Tibial artery (tissue), 4 donors: ENCODE measurements at places on chromosomes 2 and 18.

GRCh38 chr2:70598197-70598596 lies 44.6 kb upstream of the TGFA start:
- no peak for DNase-seq
- H3K27me3 ChIP-seq = no peaks in the 10 kb centered on the region
- no peaks in the 10 kb centered on the region for H3K4me1 ChIP-seq
- no peak overlapping the region for H3K4me3 ChIP-seq
- no peaks in the 10 kb centered on the region for H3K36me3 ChIP-seq
- no peak overlapping the region for H3K27ac ChIP-seq

DNA sequence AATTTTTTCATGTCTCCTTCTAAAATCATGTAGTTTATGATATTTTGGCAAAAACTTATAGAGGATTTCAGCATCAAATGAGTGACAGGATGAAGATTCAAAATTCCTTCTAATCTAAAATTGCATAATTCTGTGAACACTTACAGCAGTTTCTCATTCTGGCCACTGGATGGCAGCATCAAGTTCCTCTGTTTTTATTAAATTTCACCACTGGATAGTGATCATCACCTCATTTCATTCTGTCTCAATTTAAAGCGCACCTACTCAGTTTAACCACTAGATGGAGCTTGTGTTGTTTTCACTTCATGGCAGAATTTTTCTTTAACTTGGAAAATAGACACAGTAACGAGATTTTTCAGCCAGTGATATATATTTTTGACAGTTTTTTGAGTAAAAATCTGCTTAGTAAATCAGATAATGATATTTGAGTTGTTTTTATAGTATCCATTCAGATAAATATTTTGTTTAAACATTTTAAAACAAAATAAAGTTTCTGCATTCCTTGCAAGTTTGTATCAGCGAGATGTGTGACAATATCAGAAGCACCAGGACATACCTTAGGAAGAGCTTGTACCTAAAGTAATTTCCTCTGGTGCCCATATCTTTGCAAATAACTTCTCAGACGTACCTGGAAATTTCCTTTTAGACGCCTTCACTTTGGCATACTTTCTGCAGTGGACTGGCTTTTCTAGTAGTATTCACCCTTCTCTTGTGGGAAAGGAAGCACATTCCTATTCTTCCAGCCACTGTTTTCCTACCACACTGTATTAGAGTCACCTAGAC lies 94.7 kb upstream of the ARHGAP15 start:
- no peaks in the 10 kb centered on the region for H3K4me1 ChIP-seq
- H3K4me3 ChIP-seq = no peak overlapping the region
- no peak for DNase-seq
- H3K27ac ChIP-seq = no peak overlapping the region

- DNase-seq = no peak
- no peaks in the 10 kb centered on the region for H3K27me3 ChIP-seq
- no peaks in the 10 kb centered on the region for H3K4me1 ChIP-seq
- peaks cover 16% of the 10 kb centered on the region for H3K36me3 ChIP-seq
These were observed 24.8 kb upstream of the KIDINS220 start for GRCh38 chr2:8862230-8862629.

GRCh38 chr18:74128159-74128558 lies 19.5 kb downstream of the FBXO15 start:
- no peak overlapping the region for H3K27ac ChIP-seq
- no peaks in the 10 kb centered on the region for H3K27me3 ChIP-seq
- H3K36me3 ChIP-seq = no peaks in the 10 kb centered on the region

DNA sequence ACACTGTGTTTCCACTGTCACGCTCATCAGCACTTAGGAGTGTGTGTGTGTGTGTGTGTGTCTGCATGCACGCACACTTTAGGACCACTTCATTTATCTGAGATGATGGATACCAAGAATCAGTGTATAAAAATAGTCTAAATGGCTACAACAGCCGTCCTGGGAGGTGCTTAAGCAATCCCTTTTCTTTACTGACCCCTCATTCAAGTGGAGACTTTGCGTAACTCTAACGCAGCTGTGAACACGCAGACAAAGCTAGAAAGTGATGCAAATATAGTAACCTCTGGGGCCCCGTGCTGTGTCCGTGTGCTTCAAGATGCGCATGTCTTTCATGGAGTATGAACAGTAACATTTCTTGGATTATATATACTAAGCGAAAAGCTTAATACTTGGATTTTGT lies 40.4 kb upstream of the RBM44 start:
- DNase-seq = no peak
- H3K4me1 ChIP-seq = no peaks in the 10 kb centered on the region
- no peak overlapping the region for H3K4me3 ChIP-seq
- H3K27me3 ChIP-seq = no peaks in the 10 kb centered on the region
- peaks cover 100% of the 10 kb centered on the region for H3K36me3 ChIP-seq

GRCh38 chr2:233422649-233423551 lies 68.6 kb downstream of the DGKD start:
- H3K4me3 ChIP-seq = no peak overlapping the region
- no peaks in the 10 kb centered on the region for H3K36me3 ChIP-seq
- DNase-seq = no peak
- H3K27ac ChIP-seq = peak overlapping the region; percentile 81
- H3K27me3 ChIP-seq = no peaks in the 10 kb centered on the region
- peaks cover 70% of the 10 kb centered on the region for H3K4me1 ChIP-seq

GRCh38 chr2:184363213-184363612 lies 235.1 kb upstream of the ZNF804A start:
- DNase-seq = no peak
- no peaks in the 10 kb centered on the region for H3K27me3 ChIP-seq
- H3K4me3 ChIP-seq = no peak overlapping the region
- no peaks in the 10 kb centered on the region for H3K4me1 ChIP-seq
- H3K27ac ChIP-seq = no peak overlapping the region
- no peaks in the 10 kb centered on the region for H3K36me3 ChIP-seq

DNA sequence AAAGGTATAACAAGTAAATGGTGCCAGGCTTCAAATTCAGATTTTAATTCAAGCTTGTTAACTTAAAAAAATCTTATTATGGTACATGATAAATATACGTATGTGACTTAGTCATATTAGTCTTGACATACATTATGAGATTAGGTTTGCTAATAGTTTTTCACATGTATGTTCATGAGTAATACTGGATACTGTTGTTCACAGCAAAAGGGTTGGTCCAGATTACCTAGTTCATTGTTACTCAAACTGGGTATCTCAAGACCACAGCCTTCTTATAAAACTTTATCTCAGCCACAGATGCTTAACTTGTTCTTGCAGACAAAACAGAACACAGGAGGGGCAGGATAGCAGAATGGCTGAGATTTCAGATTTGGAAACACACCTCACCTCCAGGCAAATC lies 26.8 kb downstream of the VPS4B start:
- no peak for DNase-seq
- no peaks in the 10 kb centered on the region for H3K4me1 ChIP-seq
- no peak overlapping the region for H3K4me3 ChIP-seq
- no peaks in the 10 kb centered on the region for H3K27me3 ChIP-seq
- peaks cover 96% of the 10 kb centered on the region for H3K36me3 ChIP-seq

- H3K4me3 ChIP-seq = no peak overlapping the region
- H3K27ac ChIP-seq = no peak overlapping the region
- DNase-seq = no peak
- H3K4me1 ChIP-seq = no peaks in the 10 kb centered on the region
- peaks cover 20% of the 10 kb centered on the region for H3K36me3 ChIP-seq
These were observed 19.3 kb downstream of the PRKAG3 start for GRCh38 chr2:218812096-218812815.

DNA sequence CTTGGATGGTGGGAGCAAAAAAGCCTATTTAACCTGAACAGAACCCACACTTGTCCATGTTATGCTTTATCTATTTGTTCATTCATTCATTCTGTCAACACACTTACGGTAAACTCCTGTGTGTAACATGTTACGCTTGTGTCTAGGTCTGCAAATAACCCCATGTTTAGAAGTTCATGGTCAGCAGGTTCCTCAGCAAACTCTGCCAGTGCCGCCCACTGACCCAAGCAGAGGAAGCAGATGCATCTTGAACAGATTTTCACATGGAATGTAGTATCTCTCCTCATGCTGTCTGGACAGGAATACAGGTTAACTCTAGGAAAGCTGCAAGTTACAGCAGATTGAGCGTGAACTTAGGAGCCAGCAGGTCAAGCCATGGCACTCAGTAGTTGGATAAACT lies 213.7 kb upstream of the COPS8 start:
- no peak overlapping the region for H3K4me3 ChIP-seq
- no peaks in the 10 kb centered on the region for H3K36me3 ChIP-seq
- H3K27ac ChIP-seq = no peak overlapping the region
- no peak for DNase-seq
- H3K4me1 ChIP-seq = no peaks in the 10 kb centered on the region
- H3K27me3 ChIP-seq = no peaks in the 10 kb centered on the region

DNA sequence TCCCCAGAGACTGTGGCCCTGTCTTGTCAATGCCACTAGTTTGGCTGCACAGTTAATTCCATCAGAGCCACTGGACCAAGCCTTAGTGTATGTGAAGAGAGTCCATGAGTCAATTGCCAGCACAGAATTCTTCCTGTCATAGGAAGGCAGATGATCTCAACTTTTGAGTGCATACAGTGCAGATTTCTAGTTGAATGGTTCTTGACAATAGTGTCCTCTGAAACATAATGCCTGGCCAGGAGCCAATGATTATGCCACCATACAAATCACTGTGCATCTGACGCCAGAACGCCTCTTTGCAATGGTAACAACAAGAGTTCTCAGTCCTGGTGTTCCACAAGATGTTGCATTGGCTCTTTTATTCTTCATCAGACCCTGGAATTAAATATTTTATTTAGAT lies 7.1 kb downstream of the NEUROD1 start:
- no peaks in the 10 kb centered on the region for H3K4me1 ChIP-seq
- H3K27ac ChIP-seq = no peak overlapping the region
- H3K27me3 ChIP-seq = peaks cover 14% of the 10 kb centered on the region
- H3K36me3 ChIP-seq = no peaks in the 10 kb centered on the region
- no peak overlapping the region for H3K4me3 ChIP-seq

GRCh38 chr2:191245869-191246531 lies 796 bp downstream of the MYO1B start:
- H3K27me3 ChIP-seq = no peaks in the 10 kb centered on the region
- no peaks in the 10 kb centered on the region for H3K36me3 ChIP-seq
- H3K4me3 ChIP-seq = peak overlapping the region; percentile 87
- H3K4me1 ChIP-seq = no peaks in the 10 kb centered on the region
- peak; percentile 75 for DNase-seq
- peak overlapping the region; percentile 80 for H3K27ac ChIP-seq

- H3K4me3 ChIP-seq = no peak overlapping the region
- no peaks in the 10 kb centered on the region for H3K36me3 ChIP-seq
- H3K4me1 ChIP-seq = no peaks in the 10 kb centered on the region
- H3K27me3 ChIP-seq = no peaks in the 10 kb centered on the region
These were observed 43.8 kb upstream of the SLC14A1 start for GRCh38 chr18:45680066-45680690.

DNA sequence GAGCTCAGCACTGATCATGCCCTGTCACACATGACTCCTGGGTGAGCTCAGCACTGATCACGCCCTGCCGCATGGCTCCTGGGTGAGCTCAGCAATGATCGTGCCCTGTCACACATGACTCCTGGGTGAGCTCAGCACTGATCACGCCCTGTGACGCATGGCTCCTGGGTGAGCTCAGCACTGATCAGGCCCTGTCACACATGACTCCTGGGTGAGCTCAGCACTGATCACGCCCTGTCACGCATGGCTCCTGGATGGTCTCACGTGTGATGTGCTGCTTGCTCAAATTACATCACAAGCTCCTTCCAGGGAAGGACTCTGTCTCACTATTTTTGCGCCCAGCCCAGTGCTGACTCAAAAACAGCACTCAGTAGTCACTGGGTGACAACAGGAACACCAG lies 258.0 kb downstream of the HDAC4 start:
- no peak overlapping the region for H3K4me3 ChIP-seq
- no peaks in the 10 kb centered on the region for H3K4me1 ChIP-seq
- peaks cover 57% of the 10 kb centered on the region for H3K36me3 ChIP-seq

DNA sequence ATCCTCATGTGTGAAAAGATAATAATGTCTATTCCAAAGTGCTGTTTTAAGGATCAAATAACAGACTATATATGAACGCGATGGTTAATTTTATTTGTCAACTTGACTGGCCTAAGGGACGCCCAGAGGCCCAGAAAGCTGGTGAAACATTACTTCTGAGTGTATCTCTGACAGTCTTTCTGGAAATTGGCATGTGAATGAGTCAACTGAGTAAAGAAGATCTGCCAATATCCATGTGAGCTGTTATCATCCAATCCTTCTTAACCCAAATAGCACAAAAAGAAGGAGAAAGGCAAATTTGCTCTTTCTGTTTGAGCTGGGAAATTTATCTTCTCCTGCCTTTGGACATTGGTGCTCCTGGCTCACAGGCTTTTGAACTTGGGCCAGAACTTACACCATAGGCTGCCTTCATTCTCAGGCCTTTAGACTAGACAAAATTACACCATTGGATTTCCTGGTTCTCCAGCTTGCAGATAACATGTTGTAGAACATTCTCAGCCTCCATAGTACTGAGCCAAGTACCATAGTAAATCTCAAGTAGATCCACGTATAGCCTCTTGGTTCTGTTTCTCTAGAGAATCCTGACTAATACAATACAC lies 114.7 kb upstream of the DOCK10 start:
- H3K36me3 ChIP-seq = no peaks in the 10 kb centered on the region
- no peaks in the 10 kb centered on the region for H3K4me1 ChIP-seq
- H3K27me3 ChIP-seq = no peaks in the 10 kb centered on the region
- H3K27ac ChIP-seq = no peak overlapping the region

- DNase-seq = no peak
- no peaks in the 10 kb centered on the region for H3K27me3 ChIP-seq
- no peaks in the 10 kb centered on the region for H3K36me3 ChIP-seq
These were observed 98.1 kb upstream of the GALNT5 start for GRCh38 chr2:157159221-157159934.

- H3K36me3 ChIP-seq = no peaks in the 10 kb centered on the region
- no peaks in the 10 kb centered on the region for H3K27me3 ChIP-seq
- no peak overlapping the region for H3K27ac ChIP-seq
- no peak overlapping the region for H3K4me3 ChIP-seq
- no peaks in the 10 kb centered on the region for H3K4me1 ChIP-seq
These were observed 317.5 kb upstream of the RAB6C start for GRCh38 chr2:129661935-129662334.

GRCh38 chr2:158774681-158775080 lies 20.4 kb upstream of the DAPL1 start:
- H3K27ac ChIP-seq = no peak overlapping the region
- H3K4me1 ChIP-seq = peaks cover 68% of the 10 kb centered on the region
- no peak overlapping the region for H3K4me3 ChIP-seq
- DNase-seq = no peak

DNA sequence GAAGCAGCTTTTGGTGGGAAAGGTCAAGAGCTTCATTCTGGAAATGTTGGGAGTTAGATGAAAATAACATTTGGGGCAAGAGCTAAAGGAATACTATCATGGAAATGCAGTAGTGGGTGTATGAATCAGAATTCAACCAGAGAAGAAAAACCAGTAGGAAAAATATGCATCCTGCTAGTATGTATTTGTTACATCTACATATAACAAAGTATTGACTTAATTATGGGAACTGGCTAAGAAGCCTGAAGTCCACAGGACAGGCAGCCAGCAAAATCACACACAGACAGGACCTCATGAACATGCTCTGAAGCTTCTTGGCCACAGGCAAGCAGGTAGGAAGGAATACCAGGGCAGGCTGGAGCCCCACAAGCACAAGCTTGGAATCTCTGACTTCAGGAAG lies 185.8 kb downstream of the FBXO15 start:
- no peaks in the 10 kb centered on the region for H3K36me3 ChIP-seq
- no peak overlapping the region for H3K4me3 ChIP-seq
- H3K4me1 ChIP-seq = no peaks in the 10 kb centered on the region
- H3K27ac ChIP-seq = no peak overlapping the region
- DNase-seq = no peak

- no peaks in the 10 kb centered on the region for H3K36me3 ChIP-seq
- H3K4me3 ChIP-seq = no peak overlapping the region
- DNase-seq = no peak
- no peaks in the 10 kb centered on the region for H3K27me3 ChIP-seq
These were observed 36.2 kb downstream of the EFEMP1 start for GRCh38 chr2:55887351-55887750.

GRCh38 chr2:203492965-203493364 lies 42.1 kb downstream of the RAPH1 start:
- H3K27ac ChIP-seq = no peak overlapping the region
- H3K36me3 ChIP-seq = peaks cover 27% of the 10 kb centered on the region
- H3K4me3 ChIP-seq = no peak overlapping the region
- no peaks in the 10 kb centered on the region for H3K27me3 ChIP-seq
